ENCODE measurements at places on chromosomes 2 and 18.

GRCh38 chr2:175576270-175576669 lies 394.8 kb upstream of the ATP5MC3 start:
- DNase-seq: no peak

GRCh38 chr2:128320192-128320905 lies 1.7 kb upstream of the HS6ST1 start:
- DNase-seq: peak; percentile 24

DNA sequence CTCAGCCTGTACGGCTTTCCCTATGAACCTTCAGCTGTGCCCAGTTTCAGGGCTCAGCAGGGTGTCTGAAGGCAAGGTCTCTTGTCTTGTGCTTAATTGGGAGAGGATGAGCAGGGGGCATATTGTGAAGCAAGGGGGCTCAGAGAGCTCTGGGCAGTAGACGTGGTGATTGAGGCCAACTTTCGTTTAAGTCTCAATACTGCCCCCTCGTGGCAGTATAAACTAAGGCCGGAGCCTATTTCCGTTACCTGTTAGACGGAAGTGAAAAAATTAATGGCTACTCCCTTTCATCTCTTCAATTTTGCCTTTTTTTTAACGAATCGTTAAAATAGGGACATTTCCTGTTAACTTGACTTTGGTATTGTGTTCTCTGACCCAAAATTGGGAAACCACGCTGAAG lies 193.4 kb downstream of the TDRD15 start:
- peak; percentile 52 for DNase-seq

- DNase-seq: no peak
These were observed 120.0 kb upstream of the STK17B start for GRCh38 chr2:196291426-196291825.

- no peak for DNase-seq
These were observed 33.6 kb downstream of the PLCL1 start for GRCh38 chr2:197838036-197838435.

- no peak for DNase-seq
These were observed 90.8 kb downstream of the EPB41L3 start for GRCh38 chr18:5452943-5453443.

- peak; percentile 42 for DNase-seq
These were observed 14.9 kb downstream of the IL1B start for GRCh38 chr2:112821682-112822081.

DNA sequence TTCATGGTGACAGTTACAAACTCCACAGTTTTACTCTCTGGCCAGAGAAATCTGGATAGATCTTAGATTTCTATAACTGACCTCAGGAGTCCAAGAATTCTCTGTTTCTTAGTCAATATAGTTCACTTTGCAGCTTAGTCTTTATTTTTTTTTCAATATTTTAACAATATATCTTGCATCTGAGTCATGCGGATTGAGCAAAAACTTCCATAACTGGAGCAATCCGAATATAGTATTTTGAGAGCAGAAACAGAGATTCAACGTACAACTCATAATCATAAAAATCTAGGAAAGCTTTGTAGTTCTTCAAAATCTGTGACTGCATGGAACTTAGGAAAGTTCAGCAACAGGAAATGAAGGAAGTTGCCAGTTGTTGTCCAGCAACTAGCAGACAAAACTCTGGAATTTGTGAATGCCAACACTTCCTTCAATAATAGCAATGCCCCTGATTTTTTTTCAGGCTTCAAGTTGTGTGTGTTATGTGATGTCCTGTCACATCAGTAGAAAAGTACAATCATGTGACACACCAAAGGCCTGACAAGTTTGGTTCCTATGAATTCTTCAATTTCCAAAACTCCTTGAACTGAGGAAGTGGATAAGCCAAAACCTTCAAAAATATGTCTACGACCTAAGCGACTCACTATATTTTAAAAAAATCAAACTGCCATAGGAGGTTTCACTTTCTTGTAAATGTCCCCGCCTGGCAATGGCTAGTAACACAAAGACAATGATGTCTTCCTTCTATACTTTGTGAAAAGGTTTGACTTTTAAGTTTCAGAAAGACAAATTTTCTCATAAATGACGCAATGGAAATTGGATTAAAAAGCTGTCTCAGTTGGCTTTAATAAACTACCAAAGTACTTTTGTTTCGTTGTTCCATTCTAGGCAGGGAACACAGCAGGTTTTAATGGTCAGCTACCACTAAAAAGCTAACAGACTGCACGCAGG lies 510.6 kb downstream of the ERBB4 start:
- DNase-seq: no peak

- DNase-seq: no peak
These were observed 81.4 kb upstream of the PKDCC start for GRCh38 chr2:41966431-41966893.

GRCh38 chr2:36456227-36457175 lies 100.9 kb downstream of the CRIM1 start:
- DNase-seq: no peak
